ENCODE measurements at places on chromosomes 6 and 20. TPM values are rescaled to one million over a fixed set of nuclear protein-coding genes. Genes with fewer than 3 reads are reported as not detected.

DNA sequence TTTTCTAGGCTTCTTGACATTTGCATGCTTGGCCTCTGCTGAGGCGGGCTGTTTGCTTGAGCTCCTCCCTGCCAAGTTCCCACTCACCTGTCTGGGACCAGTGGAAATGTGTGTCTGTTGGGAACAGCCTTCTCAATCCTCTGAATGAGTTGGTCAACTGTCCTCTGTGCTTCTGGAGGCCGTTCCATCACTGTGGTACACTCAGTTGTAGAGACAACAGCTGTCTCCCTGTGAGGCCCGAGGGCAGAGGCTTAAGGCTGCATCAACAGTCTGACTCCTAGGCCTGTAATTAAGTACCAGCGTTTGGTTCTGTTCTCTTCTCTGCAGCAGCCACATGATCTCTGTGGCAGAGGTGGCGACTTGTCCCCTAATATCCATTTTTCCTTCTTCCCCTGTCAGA, 110.9 kb downstream of the CDC5L start:
- no peak for DNase-seq

DNA sequence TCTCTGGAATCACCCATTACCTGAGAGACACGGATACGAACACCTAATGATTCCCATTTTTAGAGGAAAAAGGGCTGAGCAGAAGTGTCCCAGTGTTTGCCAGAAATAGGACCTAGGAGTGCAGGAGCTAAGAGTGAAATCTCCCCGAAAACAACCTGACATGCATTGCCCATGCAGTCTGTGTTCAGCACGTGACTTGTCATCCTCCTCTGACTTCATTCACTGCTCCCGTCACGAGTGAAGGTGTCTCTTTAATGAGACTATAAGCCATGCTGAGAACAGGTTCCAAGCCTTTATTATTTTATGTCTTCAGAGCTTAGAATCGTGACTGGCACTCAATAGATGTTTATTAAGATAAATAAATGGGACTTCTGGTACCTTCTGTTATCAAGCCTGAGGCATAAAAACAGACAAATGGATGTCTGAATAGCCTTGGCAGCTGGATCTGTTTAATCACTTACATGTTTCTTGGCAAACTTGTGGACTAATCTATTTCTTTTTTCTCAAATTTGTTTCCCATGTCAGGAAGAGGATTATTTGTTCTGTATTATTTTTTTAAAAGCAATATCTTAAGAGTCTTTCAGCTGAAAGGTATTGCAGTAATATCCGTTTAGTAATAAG, 3.7 kb upstream of the MLIP start:
- DNase-seq, result no peak

The COL19A1 gene
- total RNA-seq, result 0.07 TPM

The PPIL6 gene
- total RNA-seq, result 2.2 TPM

The GGT7 gene
- total RNA-seq, result 22.2 TPM

Measured in thoracic aorta (tissue), 2 donors.